NCI-H1930 (cell line): ENCODE measurements at places on chromosomes 5 and 9.

DNA sequence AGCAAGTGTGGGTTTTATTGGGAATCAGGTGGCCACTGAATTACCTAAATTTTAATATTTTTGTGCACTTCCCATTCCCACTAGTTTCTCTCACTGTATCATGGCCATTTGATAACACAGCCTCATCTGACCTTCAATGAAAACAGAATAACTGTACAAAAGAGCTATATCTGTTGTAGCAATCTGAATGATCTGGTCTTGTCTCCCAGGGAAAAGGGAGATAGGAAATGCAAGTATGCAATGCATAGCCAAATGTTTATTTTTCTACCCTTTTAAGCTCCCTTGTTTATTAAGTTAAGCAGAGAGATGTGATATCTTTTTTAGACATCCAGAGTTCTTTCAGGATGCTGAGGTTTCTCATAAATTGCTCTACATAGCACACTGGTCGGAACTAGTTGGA, 288.3 kb upstream of the CLINT1 start:
- DNase-seq: no peak

- no peak for DNase-seq
These were observed 18.4 kb upstream of the DENND1A start for GRCh38 chr9:123948286-123948685.

DNA sequence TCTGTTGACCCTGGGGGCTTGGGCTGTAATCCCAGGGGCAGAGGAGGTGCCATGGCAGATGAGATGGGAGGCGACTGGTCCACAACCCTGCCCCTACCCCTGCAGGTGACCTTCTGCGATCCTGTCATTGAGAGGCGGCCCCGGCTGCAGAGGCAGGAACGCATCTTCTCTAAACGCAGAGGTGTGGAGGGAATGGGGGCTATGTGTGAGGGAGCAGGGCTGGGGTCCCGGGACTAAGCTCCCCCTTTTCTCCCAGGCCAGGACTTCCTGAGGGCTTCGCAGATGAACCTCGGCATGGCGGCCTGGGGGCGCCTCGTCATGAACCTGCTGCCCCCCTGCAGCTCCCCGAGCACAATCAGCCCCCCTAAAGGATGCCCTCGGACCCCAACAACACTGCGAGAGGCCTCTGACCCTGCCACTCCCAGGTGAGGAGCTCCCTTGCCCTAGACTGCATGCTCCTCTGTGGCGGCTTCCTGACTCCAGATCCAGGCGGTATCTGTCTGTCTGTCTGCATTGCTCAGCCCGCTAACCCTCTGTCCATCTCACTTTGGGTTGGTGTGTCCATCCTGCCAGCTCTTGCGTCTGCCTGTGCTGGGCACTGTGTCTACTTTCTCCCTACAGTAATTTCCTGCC, 9.9 kb downstream of the ZDHHC12 start:
- DNase-seq: no peak

DNA sequence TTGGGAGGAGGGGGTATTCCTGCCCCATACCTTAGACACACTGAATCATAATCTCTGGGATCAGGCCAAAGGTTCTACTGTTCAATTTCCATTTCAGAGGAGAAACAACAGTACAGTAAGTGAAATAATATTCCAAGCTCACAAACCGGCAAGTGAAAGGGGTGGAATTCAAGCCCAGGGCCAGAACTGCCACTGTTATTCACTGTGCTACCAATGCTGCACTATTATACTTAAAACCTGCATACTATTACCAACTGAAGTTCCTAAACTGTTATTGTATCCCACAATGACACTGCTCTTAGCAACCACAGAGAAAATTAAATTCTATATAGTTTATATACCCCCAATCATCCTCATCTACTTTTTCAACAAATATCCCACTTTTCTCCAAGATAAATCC, 24.6 kb downstream of the SSBP2 start:
- DNase-seq: no peak

GRCh38 chr5:177968661-177969211, 27.3 kb downstream of the PROP1 start:
- no peak for DNase-seq

GRCh38 chr9:111068383-111068730, 30.1 kb upstream of the LPAR1 start:
- no peak for DNase-seq

DNA sequence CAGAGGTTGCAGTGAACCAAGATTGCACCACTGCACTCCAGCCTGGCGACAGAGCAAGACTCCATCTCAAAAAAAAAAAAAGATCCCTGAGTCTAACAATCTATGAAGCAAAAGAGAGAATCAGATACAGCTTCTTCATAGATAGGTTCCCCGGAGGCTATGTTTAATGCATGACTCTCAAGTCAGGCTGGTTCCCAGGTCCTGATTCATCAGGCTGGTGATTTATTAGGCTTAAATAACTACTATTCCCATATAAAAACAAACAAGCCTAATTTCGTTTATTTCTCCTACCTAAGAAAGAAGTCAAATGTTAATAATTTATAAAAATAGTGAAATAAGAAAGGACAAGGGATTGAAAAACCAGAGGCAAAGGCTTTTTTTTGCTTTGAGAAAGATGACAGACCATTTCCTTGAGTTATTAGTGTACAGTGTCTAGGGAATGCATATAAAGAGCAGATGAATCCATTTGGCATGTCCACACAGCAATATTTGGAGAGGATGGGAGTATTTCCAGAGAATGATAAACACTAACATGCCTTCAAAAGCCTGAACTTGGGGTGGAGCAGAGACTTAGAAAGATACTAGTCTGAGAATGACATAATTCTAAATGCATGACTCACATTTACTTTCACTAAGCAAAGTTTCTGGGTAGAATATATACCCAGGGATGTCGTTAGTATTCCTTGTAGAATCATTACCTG, 115.3 kb downstream of the NREP start:
- no peak for DNase-seq

DNA sequence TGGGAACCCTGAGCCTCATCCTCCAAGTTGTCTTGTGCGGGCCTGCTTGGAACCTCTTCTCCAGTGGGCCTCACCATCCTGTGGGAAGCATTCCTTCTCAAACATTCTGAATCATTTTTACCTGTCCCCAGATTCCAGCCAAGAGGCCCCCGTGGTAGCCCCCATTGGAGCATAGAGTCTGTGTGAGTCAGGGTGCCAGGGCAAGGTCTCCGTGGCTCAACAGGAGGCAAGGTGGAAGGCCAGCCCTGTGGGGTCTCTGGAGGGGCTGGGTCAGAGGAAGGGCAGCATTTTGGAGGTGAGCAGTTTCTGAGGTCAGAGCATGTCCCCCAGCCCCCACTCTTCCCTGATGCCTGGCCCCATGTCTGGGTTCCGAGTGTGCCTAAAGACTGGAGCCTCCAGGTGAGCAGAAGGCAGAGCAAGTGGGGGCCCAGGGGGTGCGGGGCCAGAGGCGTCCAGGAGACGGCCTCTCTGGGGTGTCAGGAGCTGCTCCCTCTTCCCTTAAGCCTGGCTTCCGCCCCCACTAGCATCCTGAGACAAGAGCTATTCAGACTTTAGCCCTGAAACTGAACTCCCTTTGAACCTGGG, 2.1 kb downstream of the CACNA1B start:
- DNase-seq: no peak

DNA sequence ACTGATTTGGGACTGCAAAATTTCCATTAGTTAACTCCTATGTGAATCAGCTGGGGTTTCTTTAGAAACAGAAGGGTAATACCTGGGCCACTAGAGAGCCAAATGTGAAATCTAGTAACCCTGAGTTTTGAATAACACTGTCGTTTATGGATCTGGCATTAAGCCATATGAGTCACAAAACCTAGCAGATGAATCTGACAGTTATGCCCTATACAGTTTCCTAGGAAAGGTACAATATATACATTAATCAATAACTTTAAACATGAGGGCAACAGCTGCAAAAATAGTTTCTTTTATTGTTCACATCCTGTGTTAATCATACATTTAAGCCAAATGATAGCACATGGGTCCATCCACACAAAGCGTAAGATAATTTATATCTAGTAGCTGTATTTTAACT, 56.9 kb downstream of the PAM start:
- DNase-seq: no peak

- DNase-seq: no peak
These were observed 4.9 kb downstream of the AK6 start for GRCh38 chr5:69364414-69364813.

DNA sequence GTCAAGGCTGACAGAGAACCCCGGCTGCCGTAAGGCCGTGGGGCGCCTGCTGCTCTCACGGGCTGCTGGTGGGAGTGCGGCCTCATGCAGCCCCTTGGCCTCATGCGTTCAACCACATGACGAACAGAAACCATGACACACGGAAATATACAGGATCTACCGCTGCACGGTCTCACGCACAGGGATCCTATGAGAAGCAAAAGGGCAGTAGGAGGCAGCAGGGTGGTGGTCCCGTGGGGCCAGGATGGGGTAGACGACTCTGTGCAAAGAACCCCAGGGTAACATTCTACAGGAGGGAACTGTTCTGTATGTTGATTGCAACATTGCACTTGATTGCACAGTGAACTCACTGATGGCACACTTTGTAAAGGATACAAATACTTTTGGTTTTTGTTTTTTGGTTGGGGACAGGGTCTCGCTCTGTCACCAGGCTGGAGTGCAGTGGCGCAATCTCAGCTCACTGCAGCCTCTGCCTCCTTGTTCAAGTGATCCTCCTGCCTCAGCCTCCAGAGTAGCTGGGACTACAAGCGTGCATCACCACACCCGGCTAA, 51.6 kb downstream of the NACC2 start:
- DNase-seq: no peak

- no peak for DNase-seq
These were observed 464.7 kb downstream of the DMRT2 start for GRCh38 chr9:1514776-1515363.

- DNase-seq: no peak
These were observed 910.0 kb upstream of the WWC1 start for GRCh38 chr5:167381457-167381856.

GRCh38 chr9:133003671-133004090, 25.2 kb downstream of the GFI1B start:
- DNase-seq: no peak

DNA sequence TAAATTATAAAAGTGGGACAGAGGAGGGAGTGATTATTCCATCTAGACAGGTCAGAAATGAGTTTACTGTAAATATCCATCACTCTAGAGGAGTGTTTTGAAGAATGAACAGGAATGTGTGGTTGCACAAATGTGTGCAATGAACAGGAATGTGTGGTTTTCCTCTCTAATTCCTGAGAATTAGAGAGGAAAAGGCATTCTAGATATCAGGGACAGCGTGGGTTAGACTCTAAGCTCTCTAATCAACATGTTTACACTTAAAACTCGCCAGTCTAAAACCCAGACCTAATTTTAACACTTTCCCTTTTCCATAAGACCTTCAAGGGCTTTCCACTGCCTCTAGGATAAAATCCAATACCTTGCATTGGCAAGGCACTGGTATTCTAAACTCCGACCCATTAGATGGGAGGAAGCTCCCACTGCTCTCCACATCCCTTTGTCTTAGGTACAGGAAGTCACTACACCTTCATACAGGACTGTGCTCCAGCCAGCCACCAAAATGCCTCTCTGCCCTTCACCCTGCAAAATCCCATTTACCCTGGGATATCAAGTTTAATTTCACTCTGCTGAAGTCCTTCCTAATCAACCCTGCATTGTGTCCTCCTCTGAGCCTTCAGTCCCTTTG, 67.9 kb downstream of the NFIB start:
- DNase-seq: no peak

DNA sequence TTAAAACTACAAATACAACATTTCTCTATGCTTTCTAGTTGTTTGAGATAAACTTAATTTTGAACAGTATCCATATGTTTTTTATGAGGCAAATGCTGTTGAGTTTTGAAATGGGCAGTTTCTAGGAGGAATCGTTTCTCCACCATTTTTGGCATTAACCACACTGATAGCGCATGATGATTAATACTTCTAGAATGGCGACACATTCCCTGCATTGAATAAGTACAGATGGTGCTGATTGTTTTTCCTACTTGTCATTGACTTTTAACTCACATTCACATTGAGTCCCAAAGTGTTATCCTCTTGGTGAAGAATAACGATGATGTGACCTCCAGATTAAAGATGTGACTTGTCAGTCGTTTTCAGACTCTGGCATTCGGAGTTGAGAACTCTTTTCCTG, 6.5 kb upstream of the CCDC192 start:
- no peak for DNase-seq

GRCh38 chr9:12785260-12785770, 10.5 kb downstream of the LURAP1L start:
- DNase-seq: no peak

GRCh38 chr9:97640325-97640724, 6.7 kb downstream of the NCBP1 start:
- no peak for DNase-seq

DNA sequence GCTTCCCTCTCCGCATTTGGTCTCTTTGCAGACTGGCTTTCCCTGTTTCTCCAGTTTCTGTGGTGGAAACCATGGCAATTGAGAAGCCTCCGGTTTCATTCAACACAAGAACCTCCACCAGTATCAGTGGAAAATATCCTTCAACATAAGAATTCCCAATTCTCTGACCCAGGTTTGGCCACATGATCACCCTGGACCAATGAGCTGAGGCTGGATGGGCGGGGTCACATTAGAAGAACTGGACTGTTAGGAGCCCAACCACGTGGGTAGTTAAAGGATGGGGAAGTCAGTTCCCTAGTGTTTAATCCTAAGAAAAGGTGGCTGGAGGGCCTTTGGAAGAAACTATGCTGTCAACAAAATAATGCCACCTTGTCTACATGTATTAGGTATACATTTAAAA, 336.3 kb downstream of the DMRT2 start:
- no peak for DNase-seq

GRCh38 chr9:104849023-104849422, 78.9 kb downstream of the ABCA1 start:
- no peak for DNase-seq

- no peak for DNase-seq
These were observed 497.6 kb upstream of the CD180 start for GRCh38 chr5:67693956-67694809.

DNA sequence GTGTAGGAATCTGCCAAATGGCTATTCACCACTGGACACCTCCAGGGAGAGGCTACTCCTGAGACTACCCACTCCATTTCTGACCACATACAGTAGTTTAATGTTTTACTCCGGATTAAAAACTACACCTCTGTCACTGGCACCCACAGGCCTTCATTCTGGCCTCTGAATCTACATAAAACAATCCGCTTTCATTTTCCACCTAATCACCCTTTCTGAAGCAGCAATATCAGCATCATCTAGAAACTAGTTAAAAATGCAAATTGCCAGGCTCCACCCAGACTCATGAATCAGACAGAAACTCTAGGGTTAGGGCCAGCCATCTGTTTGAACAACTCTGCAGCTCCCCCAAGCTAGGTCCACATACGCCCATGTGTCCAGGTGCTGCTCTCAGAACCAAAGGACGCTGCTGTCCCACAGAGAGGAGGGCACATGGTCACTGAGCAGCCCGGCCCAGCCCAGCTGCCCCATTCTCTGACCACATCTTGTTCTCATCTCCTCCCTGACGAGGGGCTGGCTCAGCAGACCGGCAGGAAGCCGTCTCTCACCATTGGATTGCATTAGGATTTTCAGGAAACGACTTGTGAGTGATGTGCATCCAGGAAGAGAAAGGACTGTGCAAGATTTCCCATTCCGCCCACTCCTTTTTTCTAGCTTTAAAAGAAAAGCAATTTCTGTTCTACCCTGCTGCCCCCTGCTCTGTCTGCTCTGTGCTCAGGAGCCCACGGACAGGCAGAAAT, 34.7 kb downstream of the ADAM19 start:
- DNase-seq: no peak

GRCh38 chr9:14323083-14323971, 9.4 kb upstream of the NFIB start:
- DNase-seq: no peak

GRCh38 chr5:90915393-90915792, 356.8 kb downstream of the ADGRV1 start:
- no peak for DNase-seq

- DNase-seq: no peak
These were observed 113.6 kb upstream of the FER start for GRCh38 chr5:108634010-108634616.

GRCh38 chr5:142104491-142104890, 4.1 kb upstream of the NDFIP1 start:
- DNase-seq: no peak
